ENCODE measurements at places on chromosomes 12 and 14.

DNA sequence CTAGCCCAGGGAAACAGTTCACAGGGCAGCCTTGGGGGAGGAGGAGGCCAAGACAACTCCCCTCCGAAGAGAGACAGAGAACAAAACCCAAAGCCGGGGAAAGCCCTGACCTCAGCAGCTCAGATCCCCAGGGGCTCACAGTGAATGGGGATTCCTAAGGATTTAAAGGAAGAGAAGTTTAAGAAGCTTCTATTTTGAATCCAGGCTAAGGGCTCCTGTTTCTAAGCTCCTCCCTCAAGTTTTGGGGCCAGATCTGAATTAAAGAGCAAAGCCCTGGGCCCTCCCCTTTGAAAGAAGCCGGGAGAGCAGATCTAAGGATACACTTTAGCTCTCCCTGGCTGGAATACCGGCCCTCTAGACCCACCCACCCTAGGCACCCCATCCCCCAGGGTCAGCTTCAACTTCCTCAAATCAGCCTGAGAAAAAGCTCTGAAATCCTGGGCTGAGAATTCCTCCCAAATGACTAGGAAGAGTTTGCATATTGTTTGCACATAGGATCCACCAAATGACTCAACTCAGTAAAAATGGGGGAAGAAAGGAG lies 3.9 kb downstream of the KDM2B start:
- DNase-seq = peak; percentile 83

- DNase-seq = no peak
Observed at GRCh38 chr12:77007476-77007875, 57.9 kb downstream of the E2F7 start.

GRCh38 chr12:111154147-111154834 lies 214.6 kb downstream of the PHETA1 start:
- no peak for DNase-seq

- DNase-seq = no peak
Observed at GRCh38 chr12:92229381-92229780, 83.7 kb upstream of the BTG1 start.

DNA sequence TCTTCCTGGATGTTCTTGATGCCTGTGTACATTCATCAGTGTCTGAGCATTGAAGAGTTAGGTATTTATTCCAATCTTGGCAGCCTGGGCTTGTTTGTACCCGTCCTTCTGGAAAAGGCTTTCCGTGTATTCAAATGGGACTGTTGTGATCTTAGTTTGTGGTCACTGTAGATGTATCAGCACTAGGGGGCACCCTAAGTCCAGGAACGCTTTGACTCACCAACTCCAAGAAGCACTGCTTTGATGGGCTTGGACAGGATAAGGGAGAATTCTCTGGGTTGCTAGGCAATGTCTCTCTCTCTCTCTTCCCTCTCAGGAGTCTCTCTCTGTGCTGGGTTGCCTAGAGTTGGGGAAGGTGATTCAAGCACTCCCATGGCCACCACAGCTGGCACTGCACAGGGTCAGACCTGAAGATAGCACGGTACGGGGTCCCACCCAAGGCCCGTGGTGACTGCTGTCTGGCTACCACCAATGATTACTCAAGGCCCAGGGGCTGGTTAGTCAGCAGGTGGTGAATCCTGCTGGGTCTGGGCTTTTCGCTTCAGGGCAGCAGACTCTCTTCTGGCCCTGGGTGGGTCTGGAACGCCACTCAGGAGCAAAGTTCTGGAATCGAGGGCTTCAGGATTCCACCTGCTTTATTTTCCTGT lies 211.1 kb upstream of the RGS6 start:
- DNase-seq = peak; percentile 78

DNA sequence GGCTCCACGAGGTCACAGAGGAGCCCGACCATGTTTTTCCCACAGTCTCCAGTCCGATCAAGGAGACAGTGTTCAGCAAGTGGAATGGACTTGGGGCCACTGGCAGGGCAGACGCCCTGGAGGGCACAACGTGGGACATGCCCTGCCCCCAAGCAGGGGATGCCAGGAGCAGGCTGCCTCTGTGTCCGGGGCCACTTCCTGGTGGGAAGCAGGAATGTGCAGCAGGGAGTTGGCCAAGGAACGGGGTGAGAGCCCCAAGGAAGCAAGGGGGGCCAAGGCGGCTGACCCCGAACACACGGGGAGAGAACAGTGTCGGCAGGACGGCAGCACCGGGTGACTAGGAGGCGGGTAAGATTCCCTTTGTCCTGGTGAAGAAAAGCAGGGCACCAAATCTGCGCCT lies 92.6 kb downstream of the CHGA start:
- DNase-seq = no peak

GRCh38 chr14:103762541-103762940 lies 46.9 kb downstream of the ZFYVE21 start:
- DNase-seq = no peak

DNA sequence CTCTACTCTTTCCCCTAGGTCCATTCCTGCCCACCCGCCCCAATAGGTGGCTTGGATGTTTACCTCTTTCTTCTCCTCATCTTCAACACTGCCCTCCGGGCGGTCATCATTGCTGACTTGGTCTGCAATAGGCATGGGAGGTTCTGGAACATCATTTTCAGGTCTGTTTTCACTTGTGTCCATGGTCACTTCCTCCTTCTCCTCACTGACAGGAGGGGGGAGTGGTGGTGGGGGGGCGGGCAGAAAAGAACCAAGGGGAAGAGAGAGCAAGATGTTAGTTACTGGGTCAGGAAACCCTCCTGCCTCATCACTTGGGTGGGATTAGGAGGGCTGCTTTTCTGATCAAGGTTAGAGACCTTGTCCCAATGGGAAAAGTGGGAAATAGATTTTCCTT lies 12.1 kb upstream of the CDH24 start:
- DNase-seq = no peak

DNA sequence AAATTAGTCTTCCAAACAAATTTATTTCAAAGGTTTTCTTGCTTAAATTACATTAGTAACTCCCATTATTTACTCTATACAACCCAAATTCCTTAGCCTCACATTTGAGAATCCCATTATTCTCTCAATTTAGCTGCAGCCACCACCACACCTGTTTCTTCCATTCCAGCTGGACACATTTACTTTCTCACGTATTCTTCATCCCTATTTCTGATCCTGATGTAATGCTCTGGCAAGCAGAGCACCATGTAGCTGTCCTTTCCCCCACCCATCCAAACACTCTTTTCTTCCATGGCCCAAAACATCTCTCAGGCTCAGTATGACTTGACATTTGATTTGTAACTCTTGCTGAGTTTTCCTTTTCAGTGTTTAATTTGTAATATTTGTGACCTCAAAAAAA lies 240.2 kb upstream of the CLEC14A start:
- no peak for DNase-seq

GRCh38 chr14:94880876-94881275 lies 111.0 kb upstream of the GSC start:
- DNase-seq = no peak

DNA sequence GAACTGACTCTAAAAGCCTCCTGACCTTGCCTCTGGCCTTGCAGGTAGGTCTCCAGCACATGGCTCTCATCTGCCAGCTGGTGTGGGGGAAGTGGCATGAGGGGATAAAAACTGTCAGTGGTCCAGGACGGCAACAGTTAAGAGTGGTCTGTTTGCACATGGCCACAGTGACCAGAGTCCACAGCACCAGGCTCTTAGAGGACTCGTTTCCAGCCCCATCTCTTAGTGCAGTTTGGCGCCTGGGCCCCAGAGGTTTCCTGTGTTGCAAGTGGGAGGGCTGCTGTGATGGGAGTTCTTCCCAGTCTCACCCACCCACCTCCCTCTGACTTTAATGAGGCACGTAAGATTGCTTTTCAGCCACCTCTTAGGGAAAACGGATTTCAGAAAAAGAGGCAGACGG lies 37.0 kb downstream of the APPL2 start:
- DNase-seq = no peak

- DNase-seq = peak; percentile 68
Observed at GRCh38 chr12:57240066-57240921, 10.7 kb downstream of the STAC3 start.

DNA sequence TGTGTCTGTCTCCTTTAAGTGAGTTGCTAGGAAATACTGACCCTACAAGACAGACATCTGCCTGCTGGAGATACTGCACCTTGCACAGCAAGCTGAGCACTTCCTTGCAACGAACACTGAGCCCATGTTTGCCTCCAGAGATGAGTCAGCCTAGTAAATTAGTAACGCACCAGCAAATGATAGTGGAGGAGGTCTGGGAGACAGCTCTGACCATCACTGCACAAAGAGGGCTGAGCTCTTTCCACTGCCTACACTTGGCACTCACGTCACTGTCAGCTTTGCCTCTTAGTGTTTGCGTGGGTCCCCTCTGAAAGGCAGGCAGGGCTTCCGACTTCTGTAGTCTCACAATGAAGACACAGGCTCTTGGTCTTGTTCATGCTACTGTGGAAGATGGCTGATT lies 109.0 kb downstream of the APAF1 start:
- peak; percentile 6 for DNase-seq

DNA sequence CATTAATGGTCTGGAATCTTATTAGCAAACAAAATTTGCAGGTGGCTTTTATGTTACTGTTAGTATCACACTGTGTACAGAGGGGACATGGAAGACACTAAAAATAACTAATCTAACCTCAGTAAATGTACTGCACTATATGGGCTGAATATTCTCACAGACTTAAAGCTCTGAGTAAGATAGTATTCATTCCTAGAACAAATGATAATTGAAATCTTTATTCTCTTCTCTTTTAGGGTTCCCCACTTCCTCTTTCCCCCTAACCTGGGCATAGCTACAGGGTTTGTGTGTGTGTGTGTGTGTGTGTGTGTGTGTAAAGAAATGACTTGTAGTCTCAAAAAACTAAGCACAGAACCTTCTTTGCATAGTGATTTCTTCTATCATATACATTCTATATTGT lies 21.4 kb upstream of the HECTD1 start:
- DNase-seq = peak; percentile 2

- DNase-seq = no peak
Observed at GRCh38 chr14:59566296-59566695, 10.3 kb downstream of the CCDC175 start.
